ENCODE measurements at places on chromosomes 5 and 9.

- DNase-seq, result no peak
Observed at GRCh38 chr9:114549697-114550330, 37.8 kb upstream of the ATP6V1G1 start.

GRCh38 chr9:120583958-120584369, 4.0 kb upstream of the CDK5RAP2 start:
- peak; percentile 21 for DNase-seq

- no peak for DNase-seq
Observed at GRCh38 chr5:66861402-66861801, 265.2 kb downstream of the MAST4 start.

DNA sequence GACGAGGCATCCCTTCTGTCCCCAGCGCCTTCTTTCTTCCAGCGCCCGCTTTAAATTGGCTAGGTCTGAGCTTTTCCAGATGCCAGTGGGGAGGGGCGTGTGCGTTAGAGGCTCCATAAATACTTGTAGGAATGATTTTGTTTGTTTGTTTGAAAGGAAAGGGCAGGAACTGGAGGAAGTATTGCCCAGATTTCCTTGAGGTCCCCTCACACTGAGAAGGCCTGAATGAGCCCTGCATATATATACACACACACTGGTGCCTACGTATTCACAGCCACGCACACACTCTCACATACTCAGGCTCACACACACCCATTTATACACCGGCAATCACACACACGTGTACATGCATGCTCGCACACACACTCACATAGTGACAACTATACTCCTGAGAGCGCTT, 1.0 kb upstream of the SLIT3 start:
- no peak for DNase-seq

DNA sequence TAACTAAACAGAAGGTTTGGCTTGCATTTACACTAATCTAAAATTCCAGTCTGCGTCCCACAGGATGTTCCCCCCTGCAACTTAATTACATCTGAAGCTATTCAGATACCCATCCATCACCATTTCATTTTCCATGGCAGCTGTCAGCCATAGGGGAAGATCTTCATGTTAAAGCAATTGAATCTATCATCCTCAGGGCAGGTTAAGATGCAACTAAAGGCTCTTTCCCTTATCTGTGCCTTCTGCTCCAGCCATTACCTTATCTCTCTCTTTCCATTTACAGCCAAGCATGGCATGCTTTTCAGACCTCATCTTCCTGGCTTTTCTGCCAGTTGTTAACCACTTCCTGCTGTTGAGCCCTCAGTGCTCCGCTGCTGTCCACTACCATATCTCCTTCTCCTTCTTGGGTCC, 15.8 kb upstream of the HACD4 start:
- no peak for DNase-seq

DNA sequence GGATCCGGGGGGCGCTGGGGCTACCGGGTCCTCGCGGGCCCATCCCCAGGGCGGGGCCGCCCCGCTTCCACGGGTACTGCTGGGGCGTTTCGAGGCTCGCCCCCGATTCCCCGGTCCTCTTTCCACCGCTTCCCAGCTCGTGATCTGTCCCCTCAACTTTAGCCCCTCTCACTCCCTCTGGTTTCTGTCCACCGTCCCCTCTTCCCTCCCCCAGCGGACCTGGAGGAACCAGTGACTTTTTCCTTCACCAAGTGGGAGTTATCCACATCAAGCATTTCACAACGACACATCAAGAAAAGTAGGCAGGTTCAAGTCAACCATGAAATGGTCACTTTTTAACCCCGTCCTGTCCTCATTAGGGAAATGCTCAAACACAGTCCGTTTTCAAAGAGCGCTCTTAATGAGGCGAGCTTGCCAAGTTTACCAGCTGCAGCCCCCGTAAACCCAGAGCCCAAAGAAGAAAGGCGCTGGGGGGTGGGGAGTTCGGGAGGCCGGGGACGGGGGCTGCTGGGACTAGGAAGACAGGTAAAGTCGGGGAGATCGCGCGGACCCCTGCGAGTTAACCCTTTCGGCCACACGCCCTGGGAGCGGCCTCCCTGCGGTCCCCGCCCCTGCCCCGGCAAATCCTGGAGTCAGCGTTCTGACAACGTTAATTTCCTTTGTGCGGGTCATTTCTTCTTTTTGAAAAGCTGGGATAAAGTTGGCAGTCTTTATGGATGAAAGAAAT, 2.1 kb upstream of the NFIB start:
- no peak for DNase-seq

DNA sequence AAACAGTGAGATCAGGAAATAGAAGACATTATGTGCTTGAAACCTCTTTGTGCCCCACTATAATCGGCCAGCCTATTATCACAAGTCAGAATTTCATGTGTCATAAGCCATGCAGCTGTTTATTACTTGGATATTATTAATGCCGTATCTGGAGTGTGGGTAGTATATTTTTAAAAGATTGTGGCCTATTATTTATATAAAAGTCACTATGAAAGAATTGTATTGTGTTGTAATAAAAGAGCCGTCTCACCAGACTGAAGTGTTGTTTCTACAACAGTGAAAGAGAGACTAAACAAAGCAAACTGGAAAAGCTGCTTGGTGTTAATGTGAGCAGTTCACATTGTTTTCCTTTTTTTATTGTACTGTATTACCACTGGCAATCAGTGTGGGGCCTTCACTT, 449.1 kb downstream of the PSAT1 start:
- no peak for DNase-seq

DNA sequence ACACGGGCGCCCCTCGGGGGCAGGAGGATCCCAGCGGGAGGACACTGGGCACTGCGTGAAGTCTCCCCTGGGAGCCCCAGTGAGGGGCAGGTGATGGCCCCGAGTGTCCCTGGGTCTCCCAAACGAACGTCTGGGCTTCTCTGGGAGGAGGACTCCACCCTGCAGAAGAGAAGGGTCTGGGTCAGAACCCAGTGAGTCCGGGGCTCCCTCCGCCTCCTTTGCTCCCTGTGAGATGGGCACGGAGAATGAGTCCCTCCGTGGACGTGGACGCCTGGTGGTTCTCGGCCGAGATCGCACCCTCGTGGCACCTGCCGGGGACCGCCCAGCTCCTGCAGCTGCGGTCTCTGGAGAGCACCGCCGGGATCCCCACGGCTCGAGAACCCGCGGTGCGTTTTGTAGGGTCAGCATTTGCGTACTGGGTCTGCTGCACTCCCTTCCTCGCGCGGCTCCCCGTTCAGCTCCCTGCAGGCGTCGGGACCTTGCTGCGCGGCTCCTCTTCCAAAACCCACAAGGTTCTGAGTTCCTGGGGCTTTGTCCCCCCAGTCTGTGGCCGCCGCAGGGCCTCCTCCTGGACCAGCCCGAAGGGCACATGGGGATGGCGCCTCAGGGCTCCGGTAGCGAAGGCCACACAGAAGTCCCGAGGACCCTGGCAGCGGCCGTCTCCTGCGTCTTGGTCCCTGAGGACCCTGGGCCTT, 10.2 kb upstream of the CEP72 start:
- DNase-seq, result no peak

GRCh38 chr5:145104106-145104505, 731.0 kb downstream of the PRELID2 start:
- no peak for DNase-seq

GRCh38 chr5:119340597-119341218, 15.1 kb upstream of the TNFAIP8 start:
- DNase-seq, result peak; percentile 68

GRCh38 chr5:108379722-108380530, 2.0 kb downstream of the FBXL17 start:
- peak; percentile 19 for DNase-seq

DNA sequence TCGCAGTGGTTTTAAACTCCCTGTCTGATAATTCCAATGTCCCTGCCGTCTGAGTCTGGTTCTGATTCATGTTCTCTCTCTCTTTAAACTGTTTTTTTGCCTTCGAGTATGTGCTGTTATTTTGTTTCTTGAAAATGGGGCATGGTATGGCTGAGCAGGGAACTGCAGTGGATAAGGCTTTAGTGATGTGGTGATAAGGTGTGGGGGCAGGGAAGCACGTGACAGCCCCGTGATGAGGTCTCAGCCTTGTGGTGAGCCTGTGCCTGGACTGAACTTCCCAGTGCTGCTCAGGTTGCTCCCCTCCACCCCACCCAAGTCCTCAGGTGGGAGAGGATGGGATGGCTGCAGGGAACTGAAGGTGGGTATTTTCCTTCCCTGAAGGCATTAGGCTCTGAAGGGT, 5.5 kb upstream of the ZNF354B start:
- DNase-seq, result no peak

DNA sequence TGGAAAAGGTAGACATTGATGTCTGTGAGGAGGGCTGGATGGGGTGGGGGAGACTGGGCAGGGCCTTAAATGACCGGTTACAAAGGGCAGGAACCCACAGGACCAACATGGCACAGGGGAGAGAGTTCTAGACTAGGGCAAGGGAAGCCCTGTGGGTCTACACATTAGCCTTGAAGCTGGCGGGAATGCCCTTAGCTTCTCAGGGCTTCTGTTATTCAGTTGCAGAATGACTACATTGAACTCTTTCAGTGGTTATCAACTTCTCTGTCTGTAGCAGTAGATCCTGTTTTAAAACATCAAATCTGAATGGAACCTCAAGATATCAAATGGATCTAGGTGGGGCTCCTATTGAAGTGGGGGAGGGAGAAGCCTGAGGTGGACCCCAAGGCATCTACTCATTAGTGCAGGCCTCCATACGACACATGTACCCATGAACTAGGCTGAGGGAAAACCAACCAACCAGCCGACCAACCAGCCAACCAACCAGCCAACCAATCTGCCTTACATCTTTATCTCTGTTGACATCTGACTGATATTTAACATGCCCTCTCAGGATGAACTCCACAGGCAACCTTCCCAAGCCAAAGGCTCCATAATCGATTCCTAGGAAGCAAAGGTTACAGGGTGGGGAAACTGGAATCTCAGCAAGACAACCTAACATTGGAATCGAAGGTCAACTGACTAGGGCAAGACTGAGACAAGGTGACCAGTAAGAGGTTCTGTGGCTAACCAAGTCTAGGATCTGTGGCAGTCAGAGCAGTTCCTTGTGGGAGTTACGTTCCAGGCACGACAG, 48.3 kb downstream of the DAP start:
- DNase-seq, result no peak

GRCh38 chr5:32621256-32621655, 35.9 kb downstream of the SUB1 start:
- DNase-seq, result no peak

GRCh38 chr9:68555437-68556150, 14.9 kb upstream of the TMEM252 start:
- no peak for DNase-seq

DNA sequence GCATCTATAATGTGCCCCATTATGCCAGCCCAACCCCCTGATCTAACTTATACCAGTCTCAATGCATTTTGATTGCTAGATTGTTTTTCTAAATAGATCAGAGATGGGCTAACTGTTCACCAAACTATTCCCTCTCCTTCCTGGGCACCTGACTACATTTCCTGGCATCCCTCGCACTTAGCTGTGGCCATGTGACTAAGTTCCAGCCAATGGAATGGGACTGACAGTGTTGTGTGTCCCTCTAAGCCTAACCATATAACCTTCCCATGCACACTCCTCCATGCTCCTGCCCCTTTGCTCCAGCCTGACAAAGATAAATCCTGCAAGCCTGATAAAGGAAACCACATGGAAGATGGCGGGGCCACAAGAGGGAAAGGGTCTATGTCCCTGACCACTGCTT, 12.3 kb upstream of the IFNK start:
- DNase-seq, result no peak

DNA sequence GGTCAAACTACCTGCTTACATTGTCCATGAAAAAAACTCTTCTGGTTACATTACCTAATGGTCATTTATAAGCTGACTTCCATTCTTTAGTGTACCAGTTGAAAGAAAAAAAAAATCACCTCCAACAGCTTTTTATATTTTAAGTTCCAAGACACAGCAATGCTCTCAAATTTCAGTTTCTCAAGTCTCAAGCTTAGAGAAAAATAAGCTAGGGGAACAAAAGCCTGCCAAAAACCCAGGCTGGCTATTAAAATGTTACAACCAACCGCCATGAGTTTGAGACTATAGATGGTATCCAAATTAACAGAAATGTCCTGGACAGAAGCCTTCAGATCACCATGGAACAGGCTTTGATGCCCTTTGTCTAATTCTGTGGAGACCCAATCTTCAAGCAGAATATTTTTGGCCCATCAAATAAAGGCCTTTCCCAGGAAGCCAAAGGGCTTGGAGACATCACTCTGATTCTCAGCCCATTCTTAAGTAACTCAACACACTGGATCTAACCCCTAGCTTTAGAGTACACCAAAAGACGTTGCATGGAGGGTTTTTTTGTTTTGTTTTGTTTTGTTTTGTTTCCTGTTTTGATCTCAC, 343.7 kb downstream of the GLIS3 start:
- no peak for DNase-seq

- DNase-seq, result no peak
Observed at GRCh38 chr5:173625673-173626504, 9.4 kb upstream of the BOD1 start.

GRCh38 chr9:79007701-79008483, 563.9 kb upstream of the TLE4 start:
- DNase-seq, result no peak

DNA sequence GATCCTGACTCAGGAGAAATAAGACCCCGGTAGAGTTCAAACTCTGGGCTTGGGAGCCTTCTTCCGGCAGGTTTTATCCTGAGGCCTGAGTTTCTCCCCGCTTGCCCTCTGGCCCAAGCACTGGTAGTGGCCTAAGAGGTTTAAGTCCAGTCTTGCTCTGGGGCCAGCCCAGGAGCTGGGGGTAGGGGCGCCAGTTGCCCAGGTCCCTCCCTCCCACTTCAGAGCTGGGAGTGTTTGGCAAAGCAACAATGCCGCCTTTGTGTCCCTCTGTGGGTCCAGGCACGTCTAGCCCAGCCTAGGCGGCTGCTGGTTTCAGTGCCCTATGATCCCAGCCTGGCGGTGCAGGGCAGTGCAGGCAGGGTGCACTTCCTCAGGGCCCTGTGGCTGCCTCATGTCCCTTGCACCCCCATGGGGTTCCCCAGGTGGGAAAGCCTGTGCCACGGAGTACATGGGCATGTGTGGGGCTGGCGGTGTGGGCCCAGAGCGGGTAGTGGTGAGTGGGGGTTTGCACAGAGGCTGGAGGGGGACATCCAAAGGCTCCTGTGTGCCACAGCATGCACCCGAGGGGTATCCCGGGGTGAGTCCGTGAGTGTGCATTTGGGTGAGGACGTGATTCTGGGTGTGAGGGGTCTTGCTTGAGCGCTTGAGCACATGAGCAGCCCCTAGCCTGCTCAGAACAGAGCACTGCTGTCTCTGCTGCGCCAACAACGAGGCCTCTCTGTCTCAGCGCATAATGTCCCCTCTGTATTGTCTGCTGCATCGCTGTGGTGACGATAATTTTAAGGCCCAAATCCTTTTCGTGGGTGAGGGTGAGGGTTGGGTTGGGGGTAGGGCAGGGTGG, 61.7 kb upstream of the PSD2 start:
- DNase-seq, result no peak

DNA sequence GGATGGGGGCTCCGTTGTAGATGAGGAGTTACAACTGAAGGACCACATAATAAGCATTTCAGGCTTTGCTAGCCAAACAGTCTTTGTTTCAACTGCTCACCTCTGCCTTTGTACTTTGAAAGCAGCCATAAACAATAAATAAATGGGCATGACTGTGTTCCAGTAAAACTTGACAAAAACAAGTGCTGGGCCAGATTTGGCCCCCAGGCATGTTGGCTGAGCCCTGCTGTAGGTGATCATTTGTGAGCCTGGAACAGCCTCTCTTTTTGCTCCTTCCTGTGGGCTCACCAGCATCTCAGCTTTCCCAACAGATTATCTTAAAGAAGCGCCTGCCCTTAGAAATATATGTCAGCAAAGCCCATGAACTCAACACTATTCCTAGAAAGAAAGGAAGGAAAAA, 149.4 kb downstream of the GOLPH3 start:
- DNase-seq, result no peak

Measured in CD4-positive, alpha-beta T cell treated with Interleukin-6 for 4 hours (primary cell).